ENCODE measurements at places on chromosomes 13 and 19. TPM values are rescaled to one million over a fixed set of nuclear protein-coding genes. Genes with fewer than 3 reads are reported as not detected.
A peak's percentile ranks its signal among the peaks of the same experiment; 100 is the strongest.

GRCh38 chr19:29945433-29945832, 3.4 kb downstream of the URI1 start:
- no peaks in the 10 kb centered on the region for H3K36me3 ChIP-seq
- peaks cover 42% of the 10 kb centered on the region for H3K4me1 ChIP-seq
- peak; percentile 43 for DNase-seq
- H3K27me3 ChIP-seq: no peaks in the 10 kb centered on the region

GRCh38 chr13:45830121-45830520, 21.4 kb downstream of the SIAH3 start:
- peaks cover 18% of the 10 kb centered on the region for H3K27me3 ChIP-seq
- no peak for DNase-seq
- H3K4me1 ChIP-seq: peaks cover 6% of the 10 kb centered on the region
- H3K4me3 ChIP-seq: no peak overlapping the region
- H3K36me3 ChIP-seq: no peaks in the 10 kb centered on the region

- no peak overlapping the region for H3K4me3 ChIP-seq
- peaks cover 25% of the 10 kb centered on the region for H3K27me3 ChIP-seq
- H3K27ac ChIP-seq: no peak overlapping the region
- peak; percentile 89 for DNase-seq
- no peaks in the 10 kb centered on the region for H3K36me3 ChIP-seq
Measured at GRCh38 chr13:77507931-77508776, 27.4 kb upstream of the SCEL start.

DNA sequence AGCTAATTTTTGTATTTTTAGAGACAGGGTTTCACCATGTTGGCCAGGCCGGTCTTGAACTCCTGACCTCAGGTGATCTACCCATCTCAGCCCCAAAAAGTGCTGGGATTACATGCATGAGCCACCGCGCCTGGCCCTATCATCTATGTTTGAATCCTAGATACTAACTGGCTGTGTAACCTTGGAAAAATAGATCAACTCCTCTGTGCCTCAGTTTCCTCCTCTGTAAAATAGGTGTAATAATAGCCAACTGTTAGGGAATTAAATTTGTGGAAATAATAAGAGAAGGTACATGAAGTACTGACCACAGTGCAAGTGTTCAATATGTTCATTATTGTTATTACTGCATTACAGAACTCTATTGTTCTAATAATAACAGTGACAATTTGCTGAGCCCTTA, 4.3 kb downstream of the SPTBN4 start:
- no peak overlapping the region for H3K4me3 ChIP-seq
- DNase-seq: no peak
- no peak overlapping the region for H3K27ac ChIP-seq
- no peaks in the 10 kb centered on the region for H3K27me3 ChIP-seq

GRCh38 chr13:73288596-73288995, 229.8 kb downstream of the KLF5 start:
- H3K27ac ChIP-seq: no peak overlapping the region
- no peaks in the 10 kb centered on the region for H3K27me3 ChIP-seq
- H3K4me1 ChIP-seq: no peaks in the 10 kb centered on the region
- no peak for DNase-seq

DNA sequence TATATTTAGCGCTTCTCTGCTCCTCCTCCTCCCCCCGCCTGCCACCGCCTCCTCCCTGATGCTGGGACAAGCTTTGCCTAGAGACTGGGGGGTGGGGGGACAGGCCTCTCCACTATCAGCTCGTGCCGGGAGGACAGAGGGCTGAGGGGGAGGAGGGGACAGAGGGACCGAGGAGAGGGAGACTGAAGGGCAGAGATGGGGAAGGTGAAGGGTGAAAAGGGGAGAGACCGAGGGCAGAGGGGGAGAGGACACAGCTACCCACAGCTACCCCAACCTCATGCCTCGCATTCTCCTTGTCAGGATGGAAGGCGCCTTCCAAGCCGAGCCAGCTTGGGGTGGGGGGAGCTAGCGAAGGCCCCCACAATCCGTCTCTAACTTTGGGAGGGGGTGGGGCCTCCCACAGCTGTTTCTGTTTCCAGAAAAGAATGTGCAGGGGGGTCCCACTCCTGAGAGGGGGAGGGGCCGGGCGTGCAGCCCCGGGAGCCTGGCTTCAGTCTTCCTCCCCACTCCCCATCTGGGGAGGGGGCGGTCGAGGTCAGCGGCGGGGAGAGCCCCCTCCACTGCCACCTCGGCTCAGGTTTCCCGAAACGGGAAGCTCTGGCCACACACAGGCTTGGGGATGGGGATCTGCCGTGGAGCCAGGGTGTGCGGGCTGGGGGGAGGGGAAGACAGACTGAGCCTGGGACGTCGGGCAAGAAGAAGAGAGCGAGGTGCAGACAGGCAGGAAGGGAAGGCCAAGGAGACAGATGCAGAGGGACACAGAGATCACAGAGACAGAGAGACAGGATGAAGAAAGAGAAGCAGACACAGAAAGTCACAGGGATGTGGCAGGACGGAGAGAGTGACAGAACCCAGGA, 1.6 kb downstream of the DACT3 start:
- no peak overlapping the region for H3K27ac ChIP-seq
- H3K4me3 ChIP-seq: peak overlapping the region; percentile 70
- DNase-seq: peak; percentile 53
- H3K27me3 ChIP-seq: no peaks in the 10 kb centered on the region
- no peaks in the 10 kb centered on the region for H3K36me3 ChIP-seq
- peaks cover 5% of the 10 kb centered on the region for H3K4me1 ChIP-seq

GRCh38 chr19:23311551-23311950, 61.4 kb upstream of the ZNF724 start:
- H3K4me3 ChIP-seq: no peak overlapping the region
- H3K36me3 ChIP-seq: no peaks in the 10 kb centered on the region
- no peaks in the 10 kb centered on the region for H3K27me3 ChIP-seq
- DNase-seq: no peak
- no peak overlapping the region for H3K27ac ChIP-seq

DNA sequence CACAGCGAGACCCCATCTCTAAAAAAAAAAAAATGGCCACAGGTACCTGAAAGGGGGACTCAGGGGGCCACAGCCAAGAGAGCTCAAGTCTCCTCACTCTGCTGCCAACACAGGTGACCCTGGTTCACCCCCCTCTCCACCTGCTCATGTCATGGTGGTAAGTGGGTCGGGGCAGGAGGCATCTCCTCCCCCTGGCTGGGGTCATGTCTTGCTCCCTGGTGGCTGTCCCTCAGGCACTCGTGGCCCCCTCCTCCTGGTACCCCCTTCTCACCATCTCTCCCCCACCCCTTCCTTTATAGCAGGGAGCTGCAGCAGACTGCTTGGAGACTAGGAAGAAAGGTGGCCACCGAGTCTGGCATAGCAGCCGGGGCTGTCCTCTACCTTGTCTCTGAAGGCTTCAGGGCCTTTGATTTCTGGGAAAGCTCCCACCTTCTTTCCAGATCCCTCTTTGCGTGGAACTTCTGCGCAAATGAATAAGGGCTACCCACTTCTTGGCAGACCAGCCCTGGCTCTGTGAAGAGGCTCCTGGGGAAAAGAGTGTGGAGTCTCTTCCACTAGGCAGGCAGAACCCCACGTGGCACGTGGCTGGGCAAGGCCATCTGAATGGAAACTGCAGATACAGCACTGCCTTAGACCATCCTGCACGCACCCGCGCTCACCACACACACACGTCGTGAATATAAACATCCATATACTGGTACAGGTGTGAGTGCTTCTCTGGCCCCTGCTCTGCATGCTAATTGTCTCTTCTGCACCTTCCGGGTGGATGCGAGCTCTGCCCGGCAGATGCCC, 20.1 kb upstream of the MIER2 start:
- H3K4me1 ChIP-seq: no peaks in the 10 kb centered on the region
- H3K36me3 ChIP-seq: no peaks in the 10 kb centered on the region
- H3K27ac ChIP-seq: no peak overlapping the region
- H3K4me3 ChIP-seq: no peak overlapping the region

- peaks cover 23% of the 10 kb centered on the region for H3K4me1 ChIP-seq
- H3K27ac ChIP-seq: peak overlapping the region; percentile 100
- H3K36me3 ChIP-seq: no peaks in the 10 kb centered on the region
- H3K4me3 ChIP-seq: no peak overlapping the region
Measured at GRCh38 chr19:13844130-13844631, 32.8 kb upstream of the NANOS3 start.

GRCh38 chr13:89269737-89270136, 1598.6 kb downstream of the SLITRK5 start:
- H3K4me1 ChIP-seq: no peaks in the 10 kb centered on the region
- H3K36me3 ChIP-seq: no peaks in the 10 kb centered on the region
- no peak for DNase-seq

GRCh38 chr13:66556306-66556705, 673.8 kb downstream of the PCDH9 start:
- H3K27me3 ChIP-seq: no peaks in the 10 kb centered on the region
- no peak for DNase-seq
- H3K36me3 ChIP-seq: no peaks in the 10 kb centered on the region
- H3K4me1 ChIP-seq: no peaks in the 10 kb centered on the region

- no peaks in the 10 kb centered on the region for H3K27me3 ChIP-seq
- no peak for DNase-seq
- H3K36me3 ChIP-seq: no peaks in the 10 kb centered on the region
- peaks cover 35% of the 10 kb centered on the region for H3K4me1 ChIP-seq
- no peak overlapping the region for H3K27ac ChIP-seq
Measured at GRCh38 chr13:110318920-110319319, 11.8 kb downstream of the COL4A2 start.

- peak overlapping the region; percentile 89 for H3K27ac ChIP-seq
- H3K27me3 ChIP-seq: no peaks in the 10 kb centered on the region
- peak overlapping the region; percentile 94 for H3K4me3 ChIP-seq
- H3K4me1 ChIP-seq: peaks cover 12% of the 10 kb centered on the region
Measured at GRCh38 chr19:58518256-58519086, 1.1 kb downstream of the ZBTB45 start.

GRCh38 chr13:46504036-46504435, 48.9 kb upstream of the LRCH1 start:
- H3K27ac ChIP-seq: no peak overlapping the region
- no peak for DNase-seq
- no peaks in the 10 kb centered on the region for H3K4me1 ChIP-seq

GRCh38 chr19:18895038-18895823, 727 bp downstream of the CERS1 start:
- peak overlapping the region; percentile 64 for H3K4me3 ChIP-seq
- no peak overlapping the region for H3K27ac ChIP-seq

DNA sequence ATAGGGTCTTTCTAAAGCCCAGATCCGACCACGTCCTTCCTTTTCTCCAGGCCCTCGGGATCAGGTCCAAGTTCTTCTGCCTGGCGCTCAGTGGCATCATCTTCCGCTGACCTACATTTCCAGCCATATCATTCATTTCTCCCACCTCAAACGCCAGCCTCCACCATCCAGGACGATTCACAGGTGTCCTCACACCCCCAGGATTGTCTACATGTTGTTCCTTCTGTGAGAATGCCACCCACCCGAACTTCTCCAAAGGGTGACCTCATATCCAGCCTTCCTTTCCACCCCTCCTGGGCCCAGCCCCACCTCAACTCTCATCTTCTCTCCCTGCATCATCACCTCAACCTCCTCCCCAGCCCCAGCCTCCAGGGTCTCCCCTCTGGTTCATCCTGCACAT, 4.7 kb upstream of the KLK5 start:
- no peak for DNase-seq
- H3K27me3 ChIP-seq: 0 out of 2 replicates have a peak, but pooled peaks cover 7% of the 10 kb centered on the region

DNA sequence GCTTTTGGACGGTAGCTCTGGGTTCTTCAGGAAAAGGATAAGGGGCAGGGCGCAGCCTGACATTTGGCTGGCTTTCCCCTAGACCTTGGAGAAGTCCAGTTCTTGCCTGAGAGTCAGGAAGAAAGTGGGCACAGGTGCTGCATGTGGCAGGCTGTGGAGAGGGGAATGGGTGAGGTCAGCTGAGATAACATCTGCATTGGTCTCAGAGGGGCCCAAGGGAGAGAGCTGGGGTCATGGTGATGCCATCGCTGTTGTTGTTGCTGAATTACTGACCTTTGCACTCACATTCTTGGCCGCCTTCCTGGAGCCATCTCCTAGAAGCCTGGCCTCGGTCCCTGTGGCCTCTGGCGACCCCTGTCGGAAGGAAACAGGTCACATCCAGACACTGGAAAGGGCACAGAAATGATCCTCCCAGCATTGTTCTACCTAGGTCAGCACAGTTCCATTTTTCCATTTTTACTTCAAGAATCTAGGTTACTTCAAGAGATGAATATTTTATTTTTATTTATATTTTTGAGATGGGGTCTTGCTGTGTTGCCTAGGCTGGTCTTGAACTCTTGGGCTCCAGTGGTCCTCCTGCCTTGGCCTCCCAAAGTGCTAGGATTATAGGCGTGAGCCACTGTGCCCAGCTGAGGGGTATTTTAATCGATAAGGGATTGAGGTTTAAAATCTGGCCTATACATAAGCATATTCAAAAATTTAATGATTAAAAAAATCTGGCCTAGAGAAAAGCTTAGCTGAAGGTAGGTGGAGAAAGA, 6.5 kb upstream of the LIPE start:
- no peak overlapping the region for H3K27ac ChIP-seq
- H3K36me3 ChIP-seq: no peaks in the 10 kb centered on the region
- DNase-seq: peak; percentile 36

DNA sequence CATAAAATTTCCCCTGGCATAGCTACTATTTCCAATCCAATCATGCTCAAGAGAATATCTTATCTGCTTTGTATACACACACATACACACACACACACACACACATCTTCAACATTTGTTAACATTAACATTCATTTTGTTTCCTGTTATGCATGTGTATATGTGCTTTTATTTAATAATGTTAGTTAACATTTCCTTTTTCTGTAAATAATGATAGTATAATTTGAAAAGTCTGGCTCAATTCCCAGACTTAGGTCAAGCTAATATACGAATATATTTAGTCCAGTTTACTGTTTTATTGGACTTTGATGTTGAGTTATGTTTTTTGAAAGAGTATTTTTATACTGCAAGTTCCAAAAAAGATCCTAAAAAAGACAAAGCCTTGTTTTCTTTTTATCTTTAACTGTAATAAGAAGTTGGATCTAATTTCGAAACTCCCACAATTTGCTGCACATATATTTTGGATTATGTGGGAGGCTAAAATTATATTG, 1072.4 kb downstream of the EFNB2 start:
- no peaks in the 10 kb centered on the region for H3K36me3 ChIP-seq
- no peak overlapping the region for H3K27ac ChIP-seq
- H3K4me1 ChIP-seq: no peaks in the 10 kb centered on the region

- no peaks in the 10 kb centered on the region for H3K36me3 ChIP-seq
- peaks cover 7% of the 10 kb centered on the region for H3K4me1 ChIP-seq
- no peak overlapping the region for H3K27ac ChIP-seq
Measured at GRCh38 chr19:33388231-33388724, 14.8 kb downstream of the CEBPG start.

DNA sequence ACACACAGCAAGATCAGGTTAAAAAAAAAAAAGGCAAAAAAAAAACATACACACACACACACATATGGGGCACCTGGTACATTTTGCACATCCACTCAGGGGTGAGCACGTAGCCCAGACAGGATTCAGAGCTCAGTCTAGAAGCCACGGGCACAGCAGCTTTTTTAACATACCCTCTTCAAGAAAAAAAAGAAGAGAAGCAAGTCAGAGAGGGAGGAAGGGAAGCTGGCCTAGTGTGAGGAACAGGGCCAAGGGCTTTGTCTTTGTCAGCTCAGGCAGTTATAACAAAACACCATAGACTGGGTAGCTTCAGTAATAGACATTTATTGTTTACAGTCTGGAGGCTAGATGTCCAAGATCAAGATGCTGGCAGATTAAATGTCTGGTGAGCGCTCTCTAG, 2.3 kb upstream of the TPM4 start:
- peak overlapping the region; percentile 17 for H3K27ac ChIP-seq
- DNase-seq: no peak
- H3K4me3 ChIP-seq: no peak overlapping the region
- H3K4me1 ChIP-seq: peaks cover 17% of the 10 kb centered on the region
- no peaks in the 10 kb centered on the region for H3K27me3 ChIP-seq

ZNF541 gene
- total RNA-seq: not detected

PODNL1 gene
- total RNA-seq: 9.2 TPM

CD177 gene
- total RNA-seq: 1.1 TPM

DUXA gene
- not detected for total RNA-seq

PSG11 gene
- not detected for total RNA-seq

CDX2 gene
- total RNA-seq: not detected
